Psoas muscle (tissue), 8 donors: ENCODE measurements at places on chromosomes 12 and 14. TPM values are rescaled to one million over a fixed set of nuclear protein-coding genes. Genes with fewer than 3 reads are reported as not detected.

DNA sequence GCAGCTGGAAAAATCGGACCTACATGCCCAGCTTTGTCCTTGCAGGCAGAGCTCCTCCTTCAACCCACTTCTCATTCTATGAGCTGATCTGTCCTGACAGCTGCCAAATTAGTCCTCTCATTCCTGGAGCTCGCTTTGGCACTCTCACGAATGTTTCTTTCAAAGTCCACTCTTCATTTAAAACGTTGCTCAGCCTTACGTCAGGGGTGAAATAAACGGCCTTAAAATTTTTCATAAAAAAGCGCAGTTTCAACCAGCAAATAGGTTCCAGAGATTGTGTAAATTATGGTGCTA lies 120.9 kb upstream of the HIF1A start:
- DNase-seq = no peak

GRCh38 chr12:1302201-1302870 lies 292.0 kb downstream of the FBXL14 start:
- no peak for DNase-seq

GRCh38 chr14:101150039-101150610 lies 246.6 kb upstream of the RTL1 start:
- no peak for DNase-seq

GRCh38 chr14:89807892-89808291 lies 146.6 kb downstream of the EFCAB11 start:
- no peak for DNase-seq

- no peak for DNase-seq
Observed at GRCh38 chr12:103546959-103547358, 40.1 kb upstream of the STAB2 start.

DNA sequence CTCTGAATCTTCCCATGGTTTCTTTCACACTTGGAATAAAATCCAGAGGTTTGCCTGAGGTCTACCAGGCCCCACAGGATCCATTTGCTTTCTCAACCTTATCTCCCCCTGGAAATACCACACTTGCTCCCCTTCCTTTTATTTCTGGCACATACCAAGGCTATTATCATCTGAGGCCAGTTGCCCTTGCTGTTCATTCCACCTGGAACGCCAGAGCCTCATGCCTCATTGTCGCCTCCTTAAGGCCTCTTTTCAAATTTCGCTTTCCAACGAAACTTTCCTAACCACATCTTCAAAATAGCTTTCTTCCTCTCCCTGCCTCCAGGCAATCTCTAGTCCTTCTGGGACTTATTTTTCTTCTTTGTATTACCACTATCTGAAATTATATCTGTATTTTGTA lies 11.2 kb upstream of the LRIG3 start:
- no peak for DNase-seq

DNA sequence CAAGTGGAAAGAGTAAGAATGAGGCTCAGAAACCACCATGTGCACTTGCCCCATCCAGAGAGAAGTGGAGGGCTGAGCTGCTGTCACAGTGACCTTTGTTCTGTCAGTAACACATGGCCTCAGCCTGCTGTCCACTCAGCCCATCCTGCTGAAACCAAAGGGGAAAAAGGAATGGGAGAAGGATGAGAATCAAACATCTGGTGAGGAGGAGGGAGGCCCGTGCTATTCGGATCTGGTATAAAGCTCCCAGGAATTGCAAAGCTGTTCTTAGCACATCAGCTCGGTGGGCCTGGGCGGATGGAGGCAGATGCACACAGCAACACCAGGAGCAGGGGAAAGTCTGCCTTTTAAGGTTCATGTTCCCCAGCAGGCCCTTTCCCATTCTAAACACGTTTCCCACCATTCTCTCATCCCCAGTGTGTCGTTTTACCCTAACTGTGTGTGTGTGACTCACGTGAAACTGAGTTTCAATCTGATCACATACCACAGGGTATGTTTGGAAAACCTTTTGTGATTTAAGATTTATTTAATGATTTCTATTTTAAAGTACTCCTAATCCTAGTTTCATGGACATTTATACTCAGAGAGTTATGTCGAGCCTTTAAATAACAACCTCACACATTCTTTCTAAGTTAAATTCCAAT lies 36.8 kb downstream of the RTRAF start:
- no peak for DNase-seq

DNA sequence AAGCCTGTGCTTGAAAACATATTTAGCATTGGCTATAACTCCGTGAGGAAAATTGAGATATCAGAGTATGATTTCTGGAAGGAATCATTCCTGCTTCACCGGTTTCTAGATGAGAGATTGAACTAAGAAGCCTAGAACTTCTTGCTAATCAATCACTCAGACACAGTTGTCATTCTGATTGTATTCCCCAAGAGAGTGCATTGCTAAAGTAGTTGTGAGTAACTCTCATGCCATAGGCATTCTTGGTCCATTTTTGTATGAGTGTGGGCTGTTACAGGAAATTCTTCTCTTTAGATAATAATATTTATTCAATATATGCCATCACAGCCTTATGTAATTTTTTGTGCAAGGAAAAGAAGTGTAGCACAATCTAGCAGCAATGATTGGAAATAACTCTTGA lies 893.3 kb upstream of the MDGA2 start:
- no peak for DNase-seq

DNA sequence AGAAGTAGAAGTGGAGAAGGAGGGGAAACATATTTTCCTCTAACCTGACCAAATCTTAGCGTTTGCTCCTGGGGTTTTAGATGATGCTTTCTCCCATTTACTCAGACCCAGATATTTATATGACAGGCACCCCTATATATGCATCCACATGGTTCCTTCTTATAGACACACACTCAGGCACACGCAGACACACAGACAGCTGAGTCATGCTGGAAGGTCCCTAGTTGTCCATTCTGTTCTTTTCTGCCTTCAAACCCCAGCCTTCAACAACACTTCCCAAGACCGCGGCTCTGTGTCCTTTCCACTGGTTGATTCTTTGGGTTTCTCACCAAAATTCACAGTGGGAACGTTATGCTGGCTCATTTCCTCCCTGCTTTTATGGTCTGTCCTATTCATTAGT lies 52.1 kb downstream of the HSPB8 start:
- no peak for DNase-seq

- DNase-seq = peak; percentile 77
Observed at GRCh38 chr12:57089271-57090245, 644 bp downstream of the NAB2 start.

DNA sequence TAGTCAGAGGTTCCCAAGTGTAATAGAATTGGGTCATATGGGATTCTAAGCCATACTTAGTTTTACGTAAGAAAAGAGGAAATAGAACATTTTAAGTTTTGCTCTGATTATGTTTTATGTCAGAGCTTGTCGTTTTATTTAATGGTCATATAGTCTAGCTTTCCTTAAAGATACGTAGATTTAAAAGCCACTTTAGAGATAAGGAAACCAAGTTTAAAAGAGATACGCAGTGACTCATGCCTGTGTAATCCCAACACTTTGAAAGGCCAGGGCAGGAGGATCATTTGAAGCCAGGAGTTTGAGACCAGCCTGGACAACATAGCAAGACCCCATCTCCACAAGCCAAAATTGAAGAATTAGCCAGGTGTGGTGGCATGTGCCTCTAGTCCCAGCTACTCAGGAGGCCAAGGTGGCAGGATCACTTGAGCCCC lies 19.5 kb downstream of the MAPK1IP1L start:
- DNase-seq = no peak

DNA sequence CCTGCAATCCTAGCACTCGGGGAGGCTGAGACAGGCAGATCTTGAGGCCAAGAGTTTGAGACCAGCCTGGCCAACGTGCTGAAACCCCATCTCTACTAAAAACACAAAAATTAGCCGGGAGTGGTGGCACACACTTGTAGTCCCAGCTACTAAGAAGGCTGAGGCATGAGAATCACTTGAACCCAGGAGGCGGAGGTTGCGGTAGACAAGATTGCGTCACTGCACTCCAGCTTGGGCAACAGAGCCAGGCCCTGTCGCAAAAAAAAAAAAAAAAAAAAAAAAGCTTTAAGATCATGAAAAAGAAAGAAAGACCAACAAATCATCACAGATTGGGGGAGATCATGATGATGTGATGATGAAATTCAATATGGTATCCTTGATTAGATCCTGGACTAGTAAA lies 30.6 kb downstream of the WDR89 start:
- DNase-seq = no peak

DNA sequence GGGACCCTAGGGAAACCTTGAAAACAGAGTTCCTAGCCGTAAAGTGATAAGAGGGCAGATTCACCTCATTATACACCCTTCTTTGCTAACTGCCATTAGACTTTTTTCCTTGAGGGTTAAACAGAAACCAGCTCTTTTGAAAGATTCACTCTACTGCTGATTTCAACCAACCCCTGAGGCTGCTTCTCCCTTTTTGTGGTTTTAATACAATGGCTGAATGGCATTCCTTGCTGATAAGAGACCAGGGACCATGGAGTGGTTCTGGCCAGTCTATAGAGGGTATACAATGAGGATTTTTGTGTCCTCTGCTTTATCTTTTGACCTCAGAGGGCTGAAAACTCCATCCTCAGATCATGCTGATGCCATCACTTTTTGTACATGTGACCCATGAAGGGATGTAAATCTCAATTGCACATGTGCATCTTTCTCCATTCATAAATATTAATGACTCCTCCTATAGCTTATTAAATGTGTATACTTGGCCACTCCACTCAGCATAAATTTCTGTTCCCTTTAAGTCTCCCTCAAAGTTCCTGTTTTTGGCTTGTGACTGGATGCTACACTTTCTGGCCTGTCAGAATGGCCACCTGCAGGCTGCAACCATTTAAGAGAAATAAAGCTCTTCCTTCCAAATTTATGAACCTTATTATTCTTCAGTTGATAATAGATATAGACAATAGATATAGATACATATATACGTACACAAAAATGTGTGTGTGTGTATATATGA lies 233.8 kb upstream of the SEL1L start:
- no peak for DNase-seq

DNA sequence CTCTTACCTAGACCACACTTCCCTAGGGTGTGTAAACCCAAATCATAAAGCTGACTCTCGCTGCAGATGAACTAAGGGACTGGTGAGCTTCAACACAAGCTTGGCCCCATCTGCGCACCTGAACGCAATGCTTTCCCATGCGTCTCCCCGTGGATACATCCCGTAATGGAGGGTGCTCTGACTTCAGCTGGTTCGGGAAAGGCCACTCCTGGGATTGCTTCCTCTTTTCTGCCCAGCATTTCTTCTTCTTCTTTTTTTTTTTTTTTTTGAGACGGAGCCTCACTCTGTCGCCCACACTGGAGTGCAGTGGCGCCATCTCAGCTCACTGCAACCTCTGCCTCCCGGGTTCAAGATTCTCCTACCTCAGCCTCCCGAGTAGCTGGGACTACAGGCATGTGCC lies 27.7 kb upstream of the ETFBKMT start:
- no peak for DNase-seq

DNA sequence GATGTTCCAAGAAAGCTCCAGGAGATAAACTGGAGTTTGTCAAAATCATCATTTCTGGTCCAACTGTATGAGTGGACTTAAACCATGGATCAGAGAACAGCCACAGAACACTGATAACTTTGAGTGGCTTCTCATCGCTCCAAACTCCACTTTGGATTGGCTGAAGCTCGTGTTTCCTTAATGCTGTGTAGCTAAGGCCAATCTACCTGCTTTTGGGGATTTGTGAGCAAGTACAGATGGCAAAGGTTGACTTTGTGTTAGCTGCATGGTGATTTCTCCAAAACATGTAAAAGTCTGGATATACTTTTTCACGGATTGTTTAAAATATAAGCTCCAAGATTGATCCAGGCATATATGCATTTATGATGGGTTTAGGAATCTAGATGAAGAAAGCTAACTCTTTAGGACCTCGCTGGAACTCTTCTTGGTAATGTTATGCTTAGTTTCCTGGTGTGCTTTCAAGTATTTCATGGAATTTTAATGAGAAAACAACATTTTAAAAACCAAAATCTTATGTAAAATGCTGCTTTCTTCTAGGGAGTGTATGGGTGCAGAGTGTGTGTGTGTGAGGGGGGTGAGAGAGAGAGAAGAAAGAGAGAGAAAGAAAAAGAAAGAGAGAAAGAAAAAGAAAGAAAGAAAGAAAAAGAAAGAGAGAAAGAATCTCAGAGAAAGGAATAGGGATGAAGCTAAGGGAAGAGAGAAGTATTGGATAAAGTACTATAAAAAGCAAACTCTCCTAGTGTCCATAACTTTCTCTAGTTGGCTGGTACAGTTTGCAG lies 11.6 kb upstream of the PAX9 start:
- no peak for DNase-seq

GRCh38 chr12:2959192-2959504 lies at the start of gene TEAD4:
Gene TEAD4 (plus strand): TSS chr12:2959397.
- DNase-seq = peak; percentile 73

DNA sequence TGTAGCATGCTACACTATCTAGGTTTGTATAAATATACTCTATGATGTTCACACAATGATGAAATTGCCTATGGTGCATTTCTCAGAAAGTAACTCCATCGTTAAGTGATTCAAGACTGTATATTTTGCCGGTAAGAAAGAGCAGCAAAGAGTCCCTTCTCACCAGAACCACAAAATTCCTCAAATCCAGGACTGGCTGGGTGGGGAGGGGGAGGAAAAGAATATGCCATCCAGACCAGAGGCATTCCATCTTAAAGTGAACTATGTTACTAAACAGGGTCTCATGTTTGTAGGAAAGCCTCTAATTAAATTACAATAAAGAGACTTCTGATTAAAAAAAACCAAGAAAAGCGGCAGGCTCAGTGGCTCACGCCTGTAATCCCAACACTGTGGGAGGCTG lies 11.5 kb downstream of the UBE2N start:
- no peak for DNase-seq

DNA sequence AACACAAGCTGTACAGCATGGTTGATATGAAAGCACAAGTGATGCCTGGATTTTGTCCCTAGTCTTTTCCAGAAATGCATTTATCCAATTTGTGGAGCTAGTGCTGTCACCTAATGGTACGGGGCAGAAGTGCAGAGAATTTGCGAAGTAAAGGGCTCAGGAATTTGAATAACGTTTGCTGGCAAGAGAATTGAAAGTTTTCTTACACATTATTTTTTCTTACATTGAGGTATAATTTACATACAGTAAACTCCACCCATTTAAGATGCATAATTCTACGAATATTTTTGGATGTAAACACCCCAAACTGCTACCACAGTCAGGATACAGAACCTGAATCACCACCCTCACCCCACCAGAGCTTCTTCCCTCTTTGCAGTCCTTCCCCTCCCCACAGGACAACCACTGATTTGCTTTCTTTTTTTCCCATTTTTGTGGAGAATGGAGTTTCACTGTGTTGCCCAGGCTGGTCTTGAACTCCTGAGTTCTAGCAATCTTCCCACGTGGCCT lies 3.5 kb downstream of the AICDA start:
- DNase-seq = no peak

DNA sequence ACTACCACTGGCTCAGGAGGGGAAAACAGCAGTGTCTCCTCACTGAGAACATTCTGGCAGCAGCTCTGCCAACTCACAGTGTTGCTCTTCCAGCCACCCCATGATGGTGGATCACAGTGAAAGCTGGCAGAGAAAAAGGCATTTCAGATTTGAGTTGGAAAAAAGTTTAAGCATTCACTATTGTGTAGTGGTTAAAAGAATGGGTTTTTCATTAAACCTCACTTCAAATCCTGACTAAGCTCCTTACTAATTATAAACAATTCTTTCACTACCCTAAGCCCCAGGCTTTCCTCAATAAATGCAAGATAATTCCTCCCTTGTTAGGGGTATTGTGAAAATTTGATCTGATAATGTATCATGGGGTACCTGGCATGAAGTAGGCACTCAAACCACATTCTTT lies 518.1 kb downstream of the SNAPC1 start:
- no peak for DNase-seq

LRR1 gene
- total RNA-seq = 4.9 TPM

DPY19L2 gene
- 0.52 TPM for total RNA-seq

CCDC197 gene
- total RNA-seq = 3.1 TPM

IFNG gene
- not detected for total RNA-seq

GARIN6 gene
- not detected for total RNA-seq

L2HGDH gene
- total RNA-seq = 9.3 TPM

SDSL gene
- 6.0 TPM for total RNA-seq
